Dermis microvascular lymphatic vessel endothelial cell (primary cell): ENCODE measurements at places on chromosomes 7 and 10.

DNA sequence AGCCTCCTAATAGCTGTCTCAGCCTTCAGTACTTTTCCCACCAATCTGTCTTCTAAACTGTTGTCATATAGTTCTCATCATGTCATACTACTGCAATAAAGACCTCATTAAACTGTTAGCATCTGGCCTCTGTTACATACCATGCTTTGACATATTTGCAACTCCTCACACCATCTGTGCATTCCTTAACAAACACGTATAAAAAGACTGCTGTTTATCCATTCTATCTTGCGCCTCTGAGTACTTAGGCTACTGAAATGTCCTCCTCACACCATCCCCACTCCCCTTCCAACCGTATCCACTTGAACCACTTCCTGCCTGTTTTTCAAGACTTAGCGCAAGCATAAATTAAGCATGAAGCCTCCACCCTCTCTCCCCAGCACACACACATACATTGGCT is 41.6 kb downstream of the SLC16A9 start:
- no peak for DNase-seq

- no peak for DNase-seq
Measured at GRCh38 chr7:25235471-25235870, 7.2 kb upstream of the NPVF start.

- no peak for DNase-seq
Measured at GRCh38 chr10:2005546-2005945, 268.2 kb upstream of the ADARB2 start.

GRCh38 chr10:17904564-17904963 is 47.2 kb upstream of the SLC39A12 start:
- no peak for DNase-seq

GRCh38 chr10:99784016-99784726 is 1.7 kb downstream of the ABCC2 start:
- peak; percentile 74 for DNase-seq

GRCh38 chr10:124576526-124577420 is 115.2 kb downstream of the LHPP start:
- DNase-seq, result no peak

DNA sequence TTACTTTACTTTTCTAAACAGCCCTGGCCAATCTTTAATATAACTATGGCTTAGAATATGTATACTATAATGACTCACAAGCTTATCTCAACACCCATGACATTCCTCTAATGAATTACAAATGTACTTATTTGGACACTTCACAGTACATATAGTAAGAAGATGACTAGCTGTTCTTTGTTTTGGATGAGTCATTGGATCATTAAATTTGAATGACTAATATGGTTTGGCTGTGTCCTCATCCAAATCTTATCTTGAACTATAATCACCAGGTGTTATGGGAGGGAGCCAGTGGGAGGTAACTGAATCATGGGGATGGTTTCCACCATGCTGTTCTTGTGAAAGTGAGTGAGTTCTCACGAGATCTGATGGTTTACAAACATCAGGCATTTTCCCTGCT is 807.5 kb upstream of the SORCS1 start:
- DNase-seq, result no peak

DNA sequence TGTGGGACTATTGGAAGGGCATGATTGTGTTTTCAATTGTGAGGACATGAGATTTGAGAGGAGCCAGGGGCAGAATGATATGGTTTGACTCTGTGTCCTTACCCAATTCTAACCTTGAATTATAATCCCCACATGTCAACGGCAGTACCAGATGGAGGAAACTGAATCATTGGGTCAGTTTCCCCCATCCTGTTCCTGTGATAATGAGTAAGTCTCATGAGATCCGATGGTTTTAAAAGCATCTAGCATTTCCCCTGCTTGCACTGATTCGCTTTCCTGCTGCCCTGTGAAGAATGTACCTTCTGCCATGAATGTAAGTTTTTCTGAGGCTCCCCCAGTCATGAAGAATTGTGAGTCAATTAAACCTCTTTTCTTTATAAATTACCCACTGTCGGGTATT is 1367.1 kb downstream of the XPNPEP1 start:
- peak; percentile 84 for DNase-seq

DNA sequence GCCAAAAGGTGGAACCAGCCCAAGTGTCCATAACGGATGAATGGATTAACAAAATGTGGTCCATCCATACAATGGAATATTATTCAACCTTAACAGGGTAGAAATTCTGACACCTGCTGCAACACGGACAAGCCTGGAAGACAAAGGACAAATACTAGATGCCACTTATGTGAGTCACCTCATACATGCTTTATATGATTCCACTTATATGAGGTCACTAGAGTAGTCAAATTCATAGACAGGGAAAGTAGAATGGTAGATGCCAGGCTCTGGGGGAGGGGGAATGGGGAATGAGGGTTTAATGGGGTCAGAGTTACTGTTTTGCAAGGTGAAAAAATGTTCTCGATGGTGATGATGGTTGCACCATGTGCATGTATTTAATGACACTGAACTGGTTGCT is 34.0 kb upstream of the CYTH3 start:
- peak; percentile 31 for DNase-seq

- no peak for DNase-seq
Measured at GRCh38 chr7:68821846-68822245, 776.4 kb upstream of the AUTS2 start.
